Endothelial cell of umbilical vein (primary cell): ENCODE measurements at places on chromosomes 4 and X. TPM values are rescaled to one million over a fixed set of nuclear protein-coding genes. Genes with fewer than 3 reads are reported as not detected.
A peak's percentile ranks its signal among the peaks of the same experiment; 100 is the strongest.

The CXorf49B gene
- total RNA-seq, result not detected in 2 replicates

DNA sequence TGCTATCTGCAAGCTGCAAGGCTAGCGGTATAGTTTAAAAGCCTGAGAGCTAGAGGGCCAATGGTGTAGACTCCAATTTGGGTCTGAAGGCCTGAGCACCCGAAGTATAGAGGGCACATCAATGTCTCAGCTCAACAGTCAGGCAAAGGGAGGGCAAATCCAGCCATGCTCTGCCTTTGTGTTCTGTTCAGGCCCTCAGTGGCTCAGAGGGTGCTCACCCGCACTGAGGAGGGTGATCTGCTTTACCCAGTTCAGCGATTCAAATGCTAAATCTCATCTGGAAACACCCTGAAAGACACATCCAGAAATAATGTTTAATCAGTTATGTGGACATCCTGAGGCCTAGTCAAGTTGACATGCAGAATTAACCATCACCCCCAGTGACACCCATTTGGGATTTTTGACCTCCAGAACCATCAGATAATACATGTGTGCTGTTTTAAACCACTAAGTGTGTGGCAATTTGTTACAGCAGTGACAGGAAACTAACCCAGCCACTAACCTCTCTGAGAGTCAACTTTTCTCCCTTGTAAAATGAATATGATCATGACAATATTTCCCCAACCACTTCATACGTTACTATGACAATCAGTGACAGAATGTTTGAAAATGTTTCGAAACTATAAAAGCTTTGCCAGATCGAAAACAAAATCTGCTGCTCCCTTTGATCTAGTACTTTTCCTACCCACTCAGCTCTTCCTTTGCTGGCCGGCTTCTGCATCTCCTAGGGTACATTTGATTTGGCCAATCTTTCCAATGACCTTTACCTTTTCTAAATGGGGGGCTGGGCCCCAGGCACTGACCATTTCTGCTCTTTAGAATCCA is 8.4 kb upstream of the TBL1X start:
- DNase-seq, result no peak

- no peak for DNase-seq
These were observed 250.5 kb upstream of the PRKX start for GRCh38 chrX:3963980-3964379.

GRCh38 chr4:68451246-68452211 is 4.3 kb downstream of the TMPRSS11E start:
- DNase-seq, result no peak

The GC gene
- total RNA-seq, result not detected in 2 replicates

The DKK2 gene
- 0.09 and 0.24 TPM in 2 replicates for total RNA-seq

- no peak for DNase-seq
These were observed 145.6 kb upstream of the RBPJ start for GRCh38 chr4:26175006-26175786.

The SLITRK4 gene
- total RNA-seq, result 0.77 and 3.8 TPM in 2 replicates

The NPY1R gene
- not detected in 2 replicates for total RNA-seq

DNA sequence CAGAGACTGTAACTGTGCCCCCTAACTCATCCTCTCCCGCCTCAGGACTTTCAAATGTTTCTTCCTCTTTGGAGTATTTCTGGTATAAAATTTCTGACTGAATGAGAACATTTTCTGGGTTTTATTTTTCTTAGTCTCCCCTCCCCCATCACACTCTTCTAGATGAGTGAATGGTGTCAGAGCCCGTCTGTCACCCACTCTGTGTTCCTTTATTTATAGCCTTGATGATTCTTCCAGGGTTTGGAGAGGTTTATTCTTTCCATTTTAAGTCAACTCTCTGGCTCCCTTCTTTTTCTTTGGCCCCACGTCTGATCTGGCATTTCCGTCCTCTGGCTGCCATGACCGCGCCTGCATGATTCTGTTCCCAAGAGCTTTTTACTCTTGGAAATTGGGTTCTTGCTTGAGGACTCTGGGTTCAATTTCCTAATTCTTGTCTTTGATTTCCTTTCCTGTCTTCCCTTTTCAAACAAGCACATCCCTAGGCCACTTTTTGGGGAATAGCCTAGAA is 128.8 kb downstream of the NSUN7 start:
- no peak for DNase-seq

DNA sequence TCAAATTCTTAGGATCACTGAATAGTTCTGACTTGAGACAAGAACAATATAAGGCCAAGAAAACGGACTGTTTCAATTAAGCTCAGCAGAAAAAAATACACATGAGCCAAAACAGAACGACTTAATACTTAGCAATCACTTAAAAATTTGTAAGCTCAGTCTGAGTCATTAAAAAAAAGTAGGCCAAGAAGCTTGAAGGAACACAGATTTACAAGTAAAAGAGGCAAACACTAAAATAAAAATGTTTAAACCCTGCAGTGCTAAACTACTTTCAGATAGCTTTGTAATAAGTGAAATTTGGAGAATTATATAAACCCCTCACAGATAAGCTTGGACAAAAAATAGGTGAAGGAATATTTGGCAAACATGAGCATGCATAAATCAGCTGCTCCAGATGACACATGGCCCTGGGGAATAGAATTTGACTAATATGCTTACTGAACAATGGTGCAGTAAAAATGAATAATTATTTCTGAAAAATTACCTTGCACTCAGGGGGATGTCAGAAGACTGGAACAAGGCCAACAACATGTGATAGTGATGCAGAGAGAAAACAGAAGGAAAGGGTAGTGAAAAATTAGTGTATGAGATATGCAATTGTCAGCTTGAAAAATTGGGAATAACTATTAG is 49.6 kb downstream of the LNX1 start:
- peak; percentile 84 for DNase-seq

DNA sequence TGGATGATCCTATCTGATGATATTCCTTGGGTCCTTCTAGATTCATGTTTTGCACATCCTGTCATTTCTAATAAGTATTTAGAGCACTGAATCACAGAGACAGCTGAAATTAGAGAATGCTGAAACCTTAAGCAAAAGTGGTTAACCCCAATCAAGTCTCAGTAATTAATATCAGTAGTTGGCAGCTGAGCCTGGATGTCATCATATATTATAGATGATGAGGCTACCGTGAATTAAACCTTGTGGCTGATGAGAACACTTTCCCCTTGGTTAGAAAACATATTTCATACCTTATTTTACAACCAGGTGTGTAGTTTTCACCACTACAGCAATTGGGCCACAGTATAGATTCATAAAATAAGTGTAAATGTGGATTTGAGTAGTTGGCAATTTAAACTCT is 499.0 kb downstream of the PDGFC start:
- DNase-seq, result no peak

DNA sequence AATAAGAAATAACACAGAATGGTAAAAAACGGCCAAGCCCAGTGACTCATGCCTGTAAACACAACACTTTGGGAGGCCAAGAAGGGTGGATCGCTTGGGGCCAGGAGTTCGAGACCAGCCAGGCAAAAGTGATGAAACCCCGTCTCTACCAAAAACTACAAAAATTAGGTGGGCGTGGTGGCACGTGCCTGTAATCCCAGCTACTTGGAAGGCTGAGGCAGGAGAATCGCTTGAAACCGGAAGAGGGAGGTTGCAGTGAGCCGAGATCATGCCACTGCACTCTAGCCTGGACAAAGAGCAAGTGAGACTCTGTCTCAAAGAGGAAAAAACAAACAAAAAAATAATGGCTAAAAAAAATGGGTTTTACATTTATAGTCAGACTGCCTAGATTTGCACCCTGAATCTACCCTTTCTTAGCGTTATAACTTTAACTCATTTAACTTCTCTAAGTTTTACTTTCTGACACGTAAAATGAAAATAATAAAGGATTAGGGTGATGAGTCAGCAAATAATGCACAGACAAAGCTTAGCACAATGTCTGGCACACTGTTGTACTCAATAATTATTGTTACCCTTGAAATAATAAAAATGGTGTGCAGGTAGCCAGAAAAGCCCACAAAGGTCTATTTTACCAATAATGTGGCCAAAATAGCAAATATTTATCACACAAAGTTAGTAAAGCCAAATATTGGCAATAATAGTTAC is 55.0 kb downstream of the ATP11C start:
- DNase-seq, result no peak

DNA sequence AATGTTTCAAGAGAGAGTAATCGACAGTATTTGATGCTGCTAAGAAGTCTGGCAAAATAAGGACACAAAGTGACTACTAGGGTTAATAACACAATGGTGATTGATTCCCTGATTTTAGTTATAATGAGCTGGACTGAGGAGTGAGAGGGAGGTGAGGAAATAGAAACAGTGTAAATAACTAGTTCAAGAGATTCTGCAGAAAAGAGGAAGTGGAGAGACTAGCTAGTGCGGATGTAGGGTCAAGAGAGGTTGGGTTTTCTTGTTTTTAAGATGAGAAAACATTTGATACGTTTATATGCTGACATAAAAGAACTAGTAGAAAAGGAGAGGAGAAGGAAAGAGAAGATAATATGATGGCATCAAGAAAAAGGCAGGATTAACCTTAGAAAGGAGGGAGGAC is 12.2 kb upstream of the TRPC5 start:
- no peak for DNase-seq

- no peak for DNase-seq
These were observed 228.6 kb upstream of the TACR3 start for GRCh38 chr4:103948244-103949018.

DNA sequence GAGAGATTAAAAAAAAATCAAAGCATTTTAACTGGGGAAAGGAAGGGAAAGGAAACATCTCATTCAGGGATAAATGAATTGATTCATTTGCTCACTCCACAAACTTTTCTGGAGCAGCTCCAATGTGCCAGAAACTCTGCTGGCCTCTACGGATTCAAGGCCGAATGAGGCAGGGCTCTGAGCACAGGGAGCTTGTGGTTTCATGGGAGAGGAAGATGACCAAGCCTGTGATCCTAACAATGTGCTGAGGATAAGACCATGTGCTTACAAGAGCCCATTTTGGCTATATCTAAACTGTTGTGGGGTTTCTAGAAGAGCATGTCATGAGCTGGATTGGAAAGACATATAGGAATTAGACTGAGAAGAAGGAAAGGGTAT is 137.5 kb downstream of the ZNF674 start:
- peak; percentile 6 for DNase-seq

The MID1 gene
- 24.5 and 29.8 TPM in 2 replicates for total RNA-seq

The CENPVL1 gene
- not detected in 2 replicates for total RNA-seq

- no peak for DNase-seq
These were observed 172.5 kb downstream of the PCDH18 start for GRCh38 chr4:137359691-137360315.

DNA sequence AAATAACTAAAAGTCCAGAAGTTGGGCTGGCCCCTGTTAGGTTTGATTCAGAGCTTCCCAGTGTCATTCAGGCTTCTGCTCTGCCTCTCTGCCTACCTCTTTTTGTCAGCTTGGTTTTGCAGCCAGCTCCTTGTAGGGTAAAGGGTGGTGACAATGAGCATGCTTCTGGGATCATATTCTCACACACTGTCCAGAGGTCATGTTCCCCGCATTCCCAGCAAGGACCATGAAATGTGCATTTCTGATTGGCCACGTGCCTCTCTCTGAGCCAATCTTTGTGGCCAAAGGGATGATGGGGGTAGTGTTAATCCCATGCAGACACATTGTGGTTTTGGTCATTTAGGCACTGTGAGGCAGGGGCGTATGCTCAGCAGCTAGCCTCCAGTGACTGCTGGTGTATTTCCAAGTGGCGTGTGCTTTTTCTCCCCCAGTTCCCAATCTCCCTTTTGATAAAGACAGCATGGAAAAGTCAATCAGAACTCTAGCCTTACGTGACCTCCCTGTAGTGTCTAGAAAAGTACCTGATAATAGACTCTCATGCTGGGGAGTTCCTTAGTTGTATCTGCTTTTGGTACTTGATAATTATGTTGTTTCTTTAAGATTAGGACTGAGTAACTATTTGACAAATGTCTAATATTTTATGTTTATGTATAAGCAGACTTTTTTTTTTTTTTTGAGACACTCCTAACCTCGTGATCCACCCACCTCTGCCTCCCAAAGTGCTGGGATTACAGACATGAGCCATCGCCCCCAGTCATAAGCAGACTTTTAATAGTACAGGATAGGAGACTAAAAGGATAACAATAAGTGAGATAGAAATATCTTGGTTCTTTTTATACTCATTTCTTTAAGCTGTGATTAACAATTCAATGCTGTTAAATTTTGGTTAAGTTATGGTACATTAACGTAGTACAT is 57.8 kb downstream of the KIAA0232 start:
- DNase-seq, result no peak

The CT45A1 gene
- total RNA-seq, result not detected in 2 replicates

The AFAP1 gene
- total RNA-seq, result 93.3 and 103 TPM in 2 replicates

GRCh38 chr4:176436293-176436973 is 116.7 kb downstream of the SPCS3 start:
- no peak for DNase-seq

GRCh38 chrX:31811106-31811505 is 739.3 kb upstream of the FTHL17 start:
- DNase-seq, result no peak

The CAPN6 gene
- not detected in 2 replicates for total RNA-seq

GRCh38 chrX:72392042-72392441 is 86.3 kb upstream of the CITED1 start:
- DNase-seq, result no peak

The NIPAL1 gene
- total RNA-seq, result 1.4 and 1.7 TPM in 2 replicates

DNA sequence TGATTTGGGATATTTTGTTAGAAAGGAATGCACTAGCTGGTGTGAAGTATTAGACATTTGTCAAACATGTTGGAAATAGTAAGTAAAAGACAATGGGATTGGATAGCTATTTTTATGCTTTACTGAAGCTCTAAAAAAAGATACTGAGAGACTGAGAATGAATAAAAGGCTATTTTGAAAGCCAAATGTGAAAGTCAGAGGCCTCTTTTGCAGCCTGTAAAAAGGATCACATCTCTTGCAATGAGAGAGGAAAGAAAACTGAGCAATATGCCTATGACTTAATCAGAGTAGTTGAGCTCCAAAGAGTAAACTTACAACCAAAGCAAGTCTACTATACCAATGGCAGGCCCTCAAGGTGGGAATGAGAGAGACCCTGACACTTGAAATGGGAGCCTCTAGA is 212.6 kb upstream of the LCORL start:
- DNase-seq, result no peak

- no peak for DNase-seq
These were observed 21.2 kb upstream of the SMPX start for GRCh38 chrX:21779095-21779494.

DNA sequence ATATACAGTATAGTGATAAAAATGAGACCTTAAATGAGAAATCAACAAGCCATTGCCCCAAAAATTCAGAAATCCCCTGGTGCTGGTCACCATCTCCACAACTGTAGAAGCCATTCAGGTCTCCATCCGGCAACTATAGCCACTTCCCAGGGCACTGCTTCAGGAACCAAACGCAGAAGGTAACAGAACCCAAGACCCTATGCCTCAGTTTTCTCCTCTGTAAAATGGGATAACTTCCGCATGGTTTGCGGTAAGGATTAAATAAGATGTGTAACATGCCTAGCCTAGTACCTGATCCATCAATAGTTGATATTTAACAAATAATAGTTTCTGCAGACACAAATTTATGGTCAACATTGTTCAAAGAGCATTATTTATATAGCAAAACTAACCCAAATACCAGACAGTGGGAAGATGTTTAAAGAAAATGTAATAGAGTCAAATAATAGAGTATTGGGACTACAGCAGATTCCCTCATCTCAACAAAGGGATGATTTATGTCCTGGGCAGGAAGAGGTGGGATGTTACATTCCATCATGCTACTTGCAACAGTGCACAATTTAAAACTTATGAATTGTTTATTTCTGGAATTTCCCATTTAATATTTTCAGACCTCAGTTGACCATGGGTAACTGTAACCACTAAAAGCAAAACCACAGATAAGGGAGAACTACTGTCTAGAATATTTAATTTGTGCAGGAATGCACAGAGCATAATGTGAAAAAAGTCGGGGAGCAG is 30.0 kb downstream of the IRF2 start:
- DNase-seq, result no peak
